ENCODE measurements at places on chromosomes 2 and 18.

DNA sequence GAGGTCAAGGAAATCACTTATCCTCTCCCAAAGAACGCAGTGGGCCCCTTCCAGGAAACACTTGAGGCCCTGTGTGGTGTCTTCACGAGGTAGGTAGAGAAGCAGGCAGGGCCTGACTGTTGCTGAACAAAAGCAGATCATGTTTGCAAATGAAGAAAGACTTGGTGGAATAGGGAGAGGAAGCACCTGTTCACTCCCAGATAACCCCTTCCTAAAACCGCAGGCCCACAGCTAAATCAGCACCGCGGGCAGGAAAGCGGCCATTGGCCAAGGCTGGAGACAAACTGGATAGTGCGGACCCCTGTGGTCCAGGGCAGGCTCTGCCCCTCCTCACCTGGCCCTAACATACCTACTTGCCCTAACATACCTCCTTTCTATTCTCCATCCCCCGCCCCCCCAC lies 64.9 kb upstream of the KLHL29 start:
- no peak for DNase-seq

DNA sequence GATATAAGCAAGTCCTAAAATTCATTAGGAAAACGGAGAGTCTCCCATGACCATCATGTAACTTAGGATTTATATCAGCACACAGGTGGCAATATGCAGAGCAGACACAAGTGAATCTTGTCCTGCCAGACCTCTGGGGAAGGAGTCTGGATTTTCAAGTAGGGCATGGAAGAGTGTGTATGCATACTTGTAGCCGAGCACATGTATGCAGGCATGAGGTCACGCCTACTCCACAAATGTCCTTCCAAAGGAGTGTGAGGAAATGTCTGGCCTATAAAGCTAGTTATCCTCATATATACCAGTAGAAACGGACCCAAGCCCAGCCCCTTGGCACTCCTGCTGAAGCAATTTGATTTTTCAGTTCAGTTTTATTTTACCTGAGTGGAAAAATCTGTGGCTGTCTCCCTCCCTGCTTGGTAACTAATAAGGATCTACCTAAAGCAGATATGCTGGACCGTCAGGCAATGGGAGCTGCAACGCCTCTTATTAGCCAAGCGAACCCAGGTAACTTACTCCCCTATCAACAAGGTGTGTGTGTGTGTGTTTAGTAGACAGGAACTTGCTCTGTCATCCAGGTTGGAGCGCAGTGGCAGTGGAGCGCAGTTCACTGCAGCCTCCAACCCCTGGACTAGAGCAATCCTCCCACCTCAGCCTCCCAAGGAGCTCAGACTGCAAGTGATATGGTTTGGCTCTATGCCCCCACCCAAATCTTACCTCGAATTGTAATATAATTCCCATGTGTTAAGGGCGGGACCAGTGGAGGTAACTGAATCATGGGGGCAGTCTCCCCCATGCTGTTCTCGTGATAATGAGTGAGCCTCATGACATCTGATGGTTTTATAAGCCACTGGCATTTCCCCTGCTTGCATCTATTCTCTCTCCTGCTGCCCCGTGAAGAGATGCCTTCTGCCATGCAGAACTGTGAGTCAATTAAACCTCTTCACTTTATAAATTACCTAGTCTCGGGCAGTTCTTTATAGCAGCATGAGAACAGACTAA lies 2.8 kb downstream of the STAT1 start:
- no peak for DNase-seq

GRCh38 chr18:59308938-59309260 lies 9.6 kb downstream of the CPLX4 start:
- DNase-seq: no peak

GRCh38 chr2:142983174-142983573 lies 105.7 kb downstream of the KYNU start:
- DNase-seq: no peak

DNA sequence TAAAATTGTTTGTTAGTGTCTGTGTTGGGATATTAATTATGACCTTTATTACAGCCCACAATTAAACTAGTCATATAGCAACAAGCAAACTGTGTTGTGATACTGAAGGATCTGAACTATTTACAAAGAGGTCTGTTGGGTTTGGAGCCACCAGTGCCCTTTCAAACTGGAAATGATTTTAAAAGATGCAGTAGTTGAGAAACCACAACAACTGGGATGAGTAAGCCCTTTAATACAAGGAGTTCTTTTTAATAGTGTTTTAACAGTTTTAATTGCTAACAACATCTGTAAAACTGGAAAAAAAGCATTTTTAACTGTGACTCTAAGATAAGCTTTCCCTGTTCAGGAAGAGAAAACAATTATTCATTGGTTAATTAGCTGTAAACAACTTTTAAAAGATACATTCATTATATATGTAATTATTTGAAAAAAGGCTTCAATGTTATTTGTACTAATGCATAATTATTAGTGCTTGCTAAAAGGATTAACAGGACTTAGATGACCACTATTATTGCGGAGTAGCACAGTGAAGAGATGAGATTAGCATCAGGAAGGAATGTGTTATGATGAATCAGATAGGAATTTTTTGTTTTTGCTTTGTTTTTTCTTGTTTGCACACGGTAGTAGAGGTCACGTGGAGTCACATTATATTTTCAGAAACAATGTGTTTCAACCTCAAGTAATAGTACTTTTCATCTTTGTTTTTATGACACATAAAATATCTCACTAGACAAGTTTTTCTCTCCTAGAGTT lies 392.7 kb upstream of the FANCL start:
- DNase-seq: no peak

- DNase-seq: no peak
Measured at GRCh38 chr2:84038866-84039265, 420.2 kb downstream of the SUCLG1 start.

Data from NCI-H748 treated with DMSO at 0.1 percent for 48 hours (cell line).